ENCODE measurements at places on chromosomes 1 and 21.

DNA sequence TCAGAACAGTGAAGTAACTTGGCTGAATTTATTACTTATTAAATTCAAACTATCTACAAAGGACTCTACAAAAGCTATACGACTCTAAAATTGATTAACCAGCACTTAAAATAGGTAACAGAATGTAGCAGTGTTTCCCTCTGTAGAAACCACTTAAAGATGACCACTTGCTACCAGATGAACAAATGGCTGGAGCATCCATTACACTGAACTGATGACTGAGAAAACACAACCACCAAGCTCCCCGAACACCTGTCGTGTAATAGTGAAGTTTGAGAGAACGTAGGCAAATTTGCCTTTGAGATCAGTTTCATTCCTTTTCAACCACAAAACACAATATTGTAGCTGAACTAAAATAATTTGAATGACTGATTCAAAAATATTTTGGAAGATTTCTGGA is 226.7 kb downstream of the KCNT2 start:
- no peak for DNase-seq

- DNase-seq = no peak
Measured at GRCh38 chr1:19612530-19612929, 31.6 kb upstream of the NBL1 start.

GRCh38 chr1:104248385-104248784 is 498.7 kb downstream of the AMY1C start:
- DNase-seq = no peak

GRCh38 chr1:181807251-181807650 is 254.3 kb downstream of the ZNF648 start:
- no peak for DNase-seq

- peak; percentile 30 for DNase-seq
Measured at GRCh38 chr21:31733551-31734149, 1.7 kb upstream of the SCAF4 start.

- DNase-seq = no peak
Measured at GRCh38 chr1:199574950-199575349, 452.6 kb upstream of the NR5A2 start.

DNA sequence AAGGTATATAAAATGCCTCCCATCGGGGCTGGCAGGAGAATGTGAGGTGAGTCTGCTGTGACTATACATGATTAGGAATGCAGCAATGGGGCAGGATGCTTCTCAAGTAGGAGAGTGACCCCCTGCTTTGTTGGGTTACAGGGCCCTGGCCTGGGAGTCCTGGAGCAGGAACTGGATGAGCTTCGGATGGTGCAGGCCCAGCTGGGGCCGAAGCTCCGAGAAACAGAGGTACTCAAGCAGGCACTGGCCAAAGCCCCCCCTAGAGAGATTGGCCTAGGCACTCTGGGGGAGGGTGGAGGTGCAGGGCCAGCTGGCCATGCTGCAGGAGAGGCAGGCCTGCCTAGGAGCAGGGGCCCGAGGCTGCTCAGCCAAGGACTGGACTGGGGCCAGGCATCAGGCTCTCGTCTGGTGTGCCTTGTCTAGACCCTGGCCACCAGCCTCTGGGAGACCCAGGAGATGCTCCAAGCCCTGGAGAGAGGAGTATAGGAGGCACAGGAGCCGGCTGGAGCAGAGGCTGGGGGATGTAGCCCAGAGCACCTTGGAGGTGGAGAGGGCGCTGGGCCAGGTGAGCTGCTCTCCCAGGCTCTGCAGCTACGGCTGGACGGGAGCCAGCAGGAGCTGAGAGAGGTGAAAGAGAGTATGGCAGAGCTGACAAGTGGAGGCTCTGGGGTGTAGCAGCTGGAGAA is 32.8 kb upstream of the PKP1 start:
- DNase-seq = no peak

DNA sequence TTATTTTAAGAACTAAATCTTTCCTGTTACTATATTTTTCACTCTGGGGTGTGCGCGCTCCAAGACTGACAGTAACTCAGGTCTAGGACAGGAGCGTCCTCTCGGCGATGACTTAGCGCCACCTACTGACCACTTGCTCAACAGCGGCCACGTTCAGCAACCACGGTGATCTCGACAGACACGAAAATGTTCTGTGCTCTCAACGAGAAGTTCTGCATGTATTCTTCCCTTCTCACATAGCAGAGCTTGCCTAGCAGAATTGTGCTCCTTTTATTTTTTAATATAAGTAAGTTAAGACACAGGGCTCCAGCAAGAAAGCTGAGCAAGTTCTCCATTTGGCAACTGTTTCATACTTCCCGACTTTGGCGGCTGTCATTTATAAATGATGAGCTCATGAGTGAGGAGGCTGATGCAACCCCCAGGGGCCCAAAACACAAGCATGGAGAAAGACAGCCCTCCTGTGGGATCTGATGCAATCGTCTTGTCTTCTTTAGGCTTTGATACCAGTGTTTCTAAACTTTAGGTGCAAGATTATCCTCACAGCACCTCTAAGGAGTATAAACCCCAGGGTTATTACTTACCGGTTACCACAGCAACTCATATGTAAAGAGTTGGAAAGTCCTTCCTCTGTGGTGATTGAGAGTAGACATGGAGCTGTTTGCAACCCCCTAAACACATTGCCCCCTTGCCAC is 92.6 kb downstream of the HHIPL2 start:
- peak; percentile 92 for DNase-seq

- DNase-seq = no peak
Measured at GRCh38 chr1:157646144-157646543, 48.3 kb upstream of the FCRL4 start.

GRCh38 chr1:68339505-68339904 is 107.2 kb upstream of the WLS start:
- peak; percentile 85 for DNase-seq

DNA sequence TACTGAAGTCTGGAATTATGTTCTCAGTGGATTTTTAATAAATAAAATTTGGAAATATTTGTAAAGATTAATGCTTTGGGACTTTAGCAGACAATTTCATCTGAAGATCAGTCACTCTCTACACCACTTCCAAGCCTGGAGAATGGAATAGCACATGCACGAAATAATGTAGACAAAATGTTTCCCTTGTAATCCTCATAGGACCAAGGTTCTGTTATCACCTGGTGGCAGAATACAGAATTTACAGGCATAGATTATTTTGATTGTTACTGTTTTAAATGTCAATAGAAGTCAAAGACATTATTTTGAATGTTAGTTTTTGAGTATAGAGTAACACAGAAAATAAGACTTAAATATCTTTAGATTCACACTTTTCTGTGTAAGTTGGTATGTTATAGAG is 9.1 kb upstream of the ELAVL4 start:
- no peak for DNase-seq

GRCh38 chr1:86382878-86383277 is 13.2 kb downstream of the ODF2L start:
- peak; percentile 30 for DNase-seq

GRCh38 chr1:111154021-111154999 is 14.3 kb downstream of the CEPT1 start:
- no peak for DNase-seq

GRCh38 chr21:45919593-45919992 is 62.0 kb upstream of the COL6A1 start:
- no peak for DNase-seq

- DNase-seq = no peak
Measured at GRCh38 chr1:210412240-210412639, 83.5 kb downstream of the HHAT start.
